Tibial artery (tissue), 4 donors: ENCODE measurements at places on chromosomes 4 and X.

- DNase-seq = no peak
Observed at GRCh38 chr4:118749347-118749988, 64.3 kb downstream of the METTL14 start.

- DNase-seq = peak; percentile 35
Observed at GRCh38 chr4:8694651-8695151, 102.1 kb downstream of the CPZ start.

- no peak for DNase-seq
Observed at GRCh38 chr4:106775636-106776035, 260.5 kb downstream of the DKK2 start.

DNA sequence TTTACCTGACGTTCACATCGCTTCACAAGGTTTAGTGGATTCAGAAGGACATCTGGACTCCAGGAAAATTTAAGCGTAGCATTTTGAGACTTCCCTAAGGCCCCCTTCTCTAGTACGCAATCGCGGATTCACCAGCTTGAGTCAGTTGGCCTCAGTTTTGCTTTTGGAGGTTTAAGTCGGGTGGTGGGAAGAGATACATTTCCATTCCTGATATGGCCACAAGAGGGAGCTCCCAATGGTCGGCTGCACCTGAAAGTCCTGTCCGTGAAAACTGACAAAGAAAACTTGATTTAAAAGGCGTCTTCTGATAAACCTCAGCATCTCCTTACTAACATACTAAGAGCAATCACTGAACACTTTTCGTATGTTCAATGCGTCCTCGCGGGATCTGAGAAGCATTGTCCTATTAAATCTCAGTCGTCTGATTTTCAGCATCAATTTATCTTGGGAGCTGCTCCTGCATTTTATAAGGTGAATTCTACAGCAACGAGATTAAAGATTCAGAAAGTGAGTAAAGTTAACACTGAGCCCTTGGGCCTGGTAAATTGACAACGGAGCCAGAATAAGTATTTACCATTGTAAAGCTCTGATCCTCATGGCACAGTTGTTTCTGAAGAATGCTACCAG is 50.6 kb downstream of the LGI2 start:
- DNase-seq = peak; percentile 56

GRCh38 chrX:18424482-18425198 is 768 bp upstream of the CDKL5 start:
- DNase-seq = no peak

DNA sequence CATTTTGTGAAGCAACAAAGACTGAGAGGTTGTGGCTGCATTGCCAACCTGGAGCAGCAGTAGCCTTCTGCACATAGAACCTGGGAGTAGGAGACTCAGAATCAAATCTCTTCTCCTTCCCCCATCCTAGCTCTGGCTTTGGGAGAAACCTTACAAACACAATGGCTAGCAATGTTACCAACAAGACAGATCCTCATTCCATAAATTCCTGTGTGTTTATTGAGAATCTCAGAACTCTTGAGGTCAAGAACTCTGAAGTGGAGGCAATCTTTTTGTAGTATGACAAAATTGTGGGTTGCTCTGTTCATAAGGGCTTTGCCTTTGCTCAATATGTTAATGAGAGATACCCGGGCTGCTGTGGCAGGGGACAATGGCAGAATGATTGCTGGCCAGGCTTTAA is 406.7 kb upstream of the SPANXN1 start:
- no peak for DNase-seq

DNA sequence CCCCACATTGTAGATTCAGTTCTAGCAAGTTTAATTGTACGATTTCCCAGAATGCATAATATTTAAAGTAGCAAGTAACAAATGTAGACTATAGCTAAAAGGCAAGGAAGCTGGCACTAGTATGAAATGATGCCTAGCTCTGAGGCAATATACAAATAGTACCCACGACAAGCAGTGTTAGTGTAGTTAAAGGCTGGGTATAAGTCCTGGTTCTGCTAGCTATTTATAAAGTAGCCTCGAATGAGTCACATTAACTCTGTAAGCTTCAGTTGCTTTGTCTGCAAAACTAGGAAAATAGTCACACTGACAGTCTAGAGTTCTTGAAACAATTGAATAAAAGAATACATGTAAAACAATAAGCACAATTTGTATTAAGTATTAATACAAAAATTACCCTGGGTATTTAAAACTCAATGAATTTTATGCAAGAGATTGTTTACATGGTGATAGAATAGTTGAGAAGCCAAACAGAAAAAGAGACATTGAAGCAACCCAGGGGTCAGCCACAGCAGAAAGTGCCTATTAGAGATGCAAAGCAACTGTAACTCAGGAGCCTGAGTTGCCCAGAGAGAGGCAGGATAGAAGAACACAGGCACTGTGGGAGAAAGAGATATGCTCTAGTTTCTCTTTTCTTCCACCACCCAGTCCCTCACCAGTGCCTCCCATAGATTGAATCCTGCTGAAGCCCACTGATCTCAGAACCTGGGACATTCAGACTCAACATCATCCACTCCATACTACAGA is 949.0 kb downstream of the C4orf33 start:
- DNase-seq = no peak

DNA sequence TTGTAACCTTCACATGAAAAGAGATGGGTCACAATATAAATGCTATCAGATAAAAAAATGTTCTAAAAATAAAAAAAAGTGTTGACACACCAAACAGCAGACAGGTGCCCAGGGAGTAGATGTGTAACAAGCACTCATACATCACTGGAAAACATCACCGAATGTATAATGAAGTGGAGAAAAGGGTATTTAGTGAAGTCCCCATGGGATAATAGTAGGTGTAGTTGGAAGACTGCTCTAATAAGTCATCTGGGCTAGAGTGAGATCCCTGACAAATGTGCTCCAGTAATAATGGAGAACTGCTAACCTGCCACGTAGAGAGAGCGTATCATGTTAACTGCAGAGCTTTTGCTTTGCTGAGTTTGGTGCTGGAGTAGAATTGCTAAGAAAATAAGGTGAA is 152.0 kb downstream of the GRIA2 start:
- DNase-seq = no peak

GRCh38 chrX:96538104-96538725 is 146.4 kb upstream of the DIAPH2 start:
- no peak for DNase-seq

- no peak for DNase-seq
Observed at GRCh38 chr4:159341522-159341921, 238.6 kb downstream of the RAPGEF2 start.

DNA sequence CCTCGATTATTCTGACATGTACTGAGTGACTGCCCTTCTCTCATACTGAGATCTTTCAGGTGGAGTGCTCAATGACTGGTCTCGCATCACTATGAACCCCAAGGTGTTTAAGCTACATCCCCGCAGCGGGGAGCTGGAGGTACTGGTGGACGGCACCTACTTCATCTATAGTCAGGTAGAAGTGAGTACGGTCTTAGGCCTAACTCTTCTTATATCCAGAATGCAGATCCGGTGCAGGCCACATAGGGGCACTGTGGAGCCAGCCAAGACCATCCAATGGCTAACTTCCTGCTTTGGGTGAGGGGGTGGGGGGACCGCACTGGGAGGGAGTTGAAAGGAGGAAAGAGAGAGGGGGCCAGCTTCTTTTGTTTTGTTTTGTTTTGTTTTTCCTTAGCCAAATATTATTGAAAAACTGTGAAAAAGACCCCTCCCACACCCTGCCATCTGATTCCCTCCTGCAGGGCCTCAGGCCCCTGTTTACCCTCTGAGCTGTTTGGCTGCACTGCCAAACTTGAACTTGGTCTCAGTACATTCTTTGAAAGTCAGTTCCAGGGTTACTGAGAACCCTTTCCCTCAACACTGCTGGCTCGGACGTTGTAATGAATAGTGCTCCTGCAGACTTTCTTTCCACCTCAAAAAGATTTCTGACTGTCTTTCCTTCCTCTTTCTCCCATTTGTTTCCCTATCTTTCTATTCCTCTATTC is 16.2 kb downstream of the AWAT2 start:
- DNase-seq = no peak

GRCh38 chrX:40012039-40012867 is 85.5 kb downstream of the BCOR start:
- DNase-seq = peak; percentile 72

DNA sequence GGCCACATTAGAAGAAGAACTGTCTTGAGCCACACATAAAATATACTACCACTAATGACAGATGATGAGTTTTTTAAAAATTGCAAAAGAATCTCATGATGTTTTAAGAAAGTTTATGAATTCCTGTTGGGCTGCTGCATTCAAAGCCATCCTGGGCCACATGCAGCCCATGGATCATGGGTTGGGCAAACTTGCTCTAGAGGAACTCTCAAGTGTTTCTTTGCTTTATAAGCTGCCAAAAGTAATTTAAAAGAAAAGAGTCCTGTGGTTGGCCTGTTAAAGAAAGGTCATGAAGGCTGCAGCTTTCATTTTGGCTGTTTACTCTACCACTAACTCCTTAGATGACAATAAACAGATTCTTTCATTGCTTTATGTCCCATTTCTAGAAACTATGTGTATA is 218.2 kb downstream of the SCFD2 start:
- no peak for DNase-seq

- DNase-seq = no peak
Observed at GRCh38 chr4:137685357-137685756, 153.1 kb upstream of the PCDH18 start.

GRCh38 chr4:8310306-8310705 is 40.8 kb downstream of the HTRA3 start:
- DNase-seq = no peak

DNA sequence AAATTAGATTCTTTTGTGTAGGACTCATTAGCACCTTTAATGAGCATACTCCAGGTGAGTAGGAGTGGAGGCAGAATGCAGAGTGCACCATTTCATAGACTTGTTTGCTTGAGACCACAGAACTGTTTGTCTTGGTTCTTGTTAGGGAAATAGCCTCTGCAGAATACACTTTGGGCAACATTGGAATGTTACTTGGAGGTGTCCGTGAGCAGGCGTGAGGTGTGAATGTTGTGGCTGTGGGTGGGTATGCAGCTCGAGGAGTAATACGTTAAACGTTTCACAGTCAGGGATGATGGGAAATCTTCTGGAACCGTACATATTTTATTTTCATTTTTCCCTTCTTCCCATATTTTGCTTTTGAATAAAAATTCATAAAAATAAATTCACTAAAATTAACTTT is 31.6 kb downstream of the PAQR3 start:
- no peak for DNase-seq

GRCh38 chrX:138858951-138859350 is 147.4 kb upstream of the FGF13 start:
- DNase-seq = no peak

- DNase-seq = peak; percentile 50
Observed at GRCh38 chr4:153488006-153488891, 22.1 kb downstream of the TMEM131L start.
